ENCODE measurements at places on chromosomes 2 and 18.

DNA sequence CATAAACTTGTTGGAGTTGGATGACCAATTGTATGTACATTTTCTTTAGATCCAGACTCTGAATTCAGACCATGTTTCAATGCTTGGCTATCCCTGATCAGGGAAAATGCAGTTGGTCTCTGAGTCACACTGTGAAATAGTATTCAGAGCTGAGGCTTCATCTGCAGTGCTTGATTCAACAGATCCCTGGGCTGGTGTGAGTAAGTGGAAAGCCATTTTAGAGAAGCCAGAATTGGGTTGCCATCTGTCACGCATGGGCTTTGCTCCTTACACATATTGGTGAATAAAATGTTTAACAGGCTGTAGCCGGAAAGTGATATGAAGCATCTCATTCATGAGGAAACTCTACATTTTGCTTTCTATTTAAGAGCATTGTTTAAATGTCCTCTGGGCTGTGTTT is 50.0 kb upstream of the ACYP2 start:
- peak; percentile 94 for DNase-seq

DNA sequence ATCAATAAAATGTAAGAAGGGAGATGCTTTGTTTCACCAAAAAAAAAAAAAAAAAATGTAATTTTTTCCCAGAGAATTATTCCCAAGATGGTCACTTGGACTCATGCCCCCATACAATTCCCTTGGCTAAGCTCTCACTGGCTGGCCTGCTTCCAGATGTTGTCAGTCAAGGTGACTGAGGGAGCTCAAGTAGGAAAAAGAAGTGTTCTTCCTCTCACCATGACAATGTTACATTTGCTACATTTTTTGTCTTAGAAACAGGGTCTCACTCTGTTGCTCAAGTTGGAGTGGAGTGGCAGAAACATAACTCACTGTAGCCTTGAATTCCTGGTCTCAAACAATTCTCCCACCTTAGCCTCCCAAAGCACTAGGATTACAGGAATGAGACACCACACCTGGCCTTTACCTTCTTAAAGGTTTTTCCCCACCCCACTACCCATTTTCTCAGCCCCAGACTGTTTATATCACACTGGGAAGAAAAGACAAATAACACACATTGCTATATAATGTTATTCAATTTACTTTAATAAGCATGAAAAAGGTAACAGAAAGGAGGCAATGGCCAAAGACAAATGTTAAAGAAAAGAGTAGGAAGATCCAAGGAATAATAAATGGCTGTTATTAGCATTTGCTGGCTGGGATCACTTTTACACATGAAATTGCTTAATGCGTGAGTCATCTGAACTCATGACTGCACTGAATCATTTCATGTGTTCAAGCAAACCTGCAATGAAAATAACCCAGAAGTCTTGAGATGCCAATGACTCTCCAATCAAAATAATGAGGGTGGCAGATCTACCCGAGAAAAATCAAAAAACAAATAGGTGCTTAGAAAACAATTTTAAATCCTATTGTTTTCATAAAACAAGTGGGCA is 45.2 kb downstream of the ACVR1 start:
- DNase-seq: peak; percentile 93

- peak; percentile 47 for DNase-seq
Measured at GRCh38 chr2:108586116-108586515, 51.8 kb downstream of the LIMS1 start.

DNA sequence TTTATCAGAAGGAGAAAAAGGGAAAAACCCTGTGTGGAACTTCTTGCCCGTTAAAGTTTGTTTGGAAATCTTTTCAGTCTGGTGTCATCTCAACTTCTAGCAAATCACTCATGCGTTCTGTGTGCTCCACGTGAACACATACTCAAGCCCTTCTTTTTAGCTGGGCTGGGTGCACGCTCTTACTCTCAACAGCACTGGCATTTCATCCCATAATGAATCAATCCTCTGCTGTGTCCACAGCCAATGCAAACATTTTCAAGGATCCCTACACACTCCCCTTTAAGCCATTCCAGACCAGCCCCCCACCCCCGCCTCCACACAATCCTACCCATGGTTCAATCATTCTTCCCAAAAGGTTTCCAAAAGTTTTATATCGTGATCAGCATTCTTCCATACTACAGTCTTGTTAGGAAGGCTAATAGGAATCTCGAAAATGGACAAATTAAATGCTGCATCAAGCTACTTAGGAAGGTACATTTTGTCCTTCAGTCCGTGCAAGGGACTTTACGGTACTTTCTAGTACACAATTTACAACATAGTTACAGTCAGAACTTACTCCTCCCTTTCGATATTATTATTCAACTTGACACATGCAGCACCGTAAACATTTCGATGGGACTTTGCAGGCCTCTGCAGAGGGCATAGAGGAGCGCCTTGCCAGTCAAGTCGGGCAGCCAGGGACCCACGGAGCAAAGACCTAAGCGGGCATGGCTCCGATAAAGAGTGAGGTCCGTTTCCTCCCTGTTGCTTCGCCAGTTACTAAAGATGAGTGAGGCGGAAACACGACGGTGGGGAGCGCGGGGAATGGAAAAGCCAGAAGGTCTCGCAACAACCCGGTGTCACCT is 1.4 kb downstream of the PTGR3 start:
- DNase-seq: no peak

DNA sequence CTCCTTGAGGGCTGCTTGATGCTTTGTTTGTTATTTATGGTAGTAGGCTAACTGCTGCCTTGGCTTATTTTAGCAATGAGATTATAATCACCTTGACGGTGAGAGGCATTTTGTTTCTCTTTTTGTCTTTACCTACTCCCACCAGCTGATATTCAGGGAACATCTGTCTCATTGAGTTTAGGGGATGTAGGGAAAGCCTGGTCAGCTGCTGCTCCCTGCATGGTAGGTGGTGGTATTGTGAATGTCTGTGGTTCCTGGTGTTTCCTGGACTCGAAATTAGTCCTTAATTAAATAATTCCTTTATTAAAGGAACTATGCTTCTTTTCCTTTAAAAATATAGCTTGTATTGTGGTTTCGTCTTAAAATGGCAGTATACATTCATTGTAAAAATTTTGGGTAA is 77.8 kb downstream of the ADAM23 start:
- DNase-seq: no peak

DNA sequence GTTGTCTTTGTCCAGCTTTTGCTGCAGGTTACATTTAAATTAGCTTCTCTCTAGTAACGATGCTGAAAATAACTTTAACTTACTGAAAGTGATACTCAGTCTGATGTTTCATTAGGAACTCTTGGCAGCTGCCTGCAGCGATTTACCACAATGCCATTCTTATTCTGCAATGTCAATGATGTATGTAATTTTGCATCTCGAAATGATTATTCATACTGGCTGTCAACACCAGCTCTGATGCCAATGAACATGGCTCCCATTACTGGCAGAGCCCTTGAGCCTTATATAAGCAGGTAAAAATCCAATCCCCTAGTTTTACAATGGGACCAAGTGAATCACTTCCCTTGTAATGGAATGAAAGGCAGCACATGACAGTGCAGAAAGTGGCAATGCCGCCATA is 16.3 kb upstream of the MFF start:
- peak; percentile 9 for DNase-seq

DNA sequence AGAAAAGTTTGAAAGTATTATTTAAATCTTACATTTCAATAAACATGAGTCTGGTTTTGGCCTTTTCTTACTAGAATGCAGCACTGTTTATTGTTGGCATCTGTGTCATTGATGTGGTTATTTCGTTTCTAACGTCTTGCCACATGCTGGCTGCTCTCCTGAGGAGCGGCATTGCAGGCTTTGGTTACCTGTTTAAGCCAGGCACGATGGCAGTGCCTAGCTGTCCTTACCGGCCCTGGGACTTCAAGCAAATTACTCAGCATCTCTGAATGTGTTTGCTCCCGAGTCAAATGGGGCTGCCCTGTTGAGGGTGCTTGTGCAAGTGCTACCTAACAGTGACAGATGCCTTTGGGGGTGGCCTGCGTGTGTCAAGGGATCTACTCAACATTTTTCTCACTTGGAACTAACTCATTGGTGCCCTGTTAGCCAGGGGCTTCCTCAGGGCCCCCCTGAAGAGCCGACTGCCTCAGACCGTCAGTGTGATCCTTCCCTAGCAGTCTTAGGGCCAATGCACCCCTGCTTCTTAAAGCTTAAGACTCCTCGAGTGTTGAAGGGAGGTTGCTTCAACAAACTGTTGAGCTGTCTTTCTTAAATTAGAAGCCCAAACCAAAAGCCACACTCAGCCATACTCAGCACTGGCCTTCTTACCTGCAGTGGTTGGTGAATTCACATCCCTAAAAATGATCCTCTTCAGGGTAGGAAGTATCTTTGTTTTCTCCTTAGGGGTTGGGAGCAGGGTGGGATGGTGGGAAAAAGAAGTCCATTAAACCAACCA is 151.5 kb downstream of the NCK2 start:
- no peak for DNase-seq

- no peak for DNase-seq
Measured at GRCh38 chr2:168179592-168179991, 67.8 kb downstream of the STK39 start.

DNA sequence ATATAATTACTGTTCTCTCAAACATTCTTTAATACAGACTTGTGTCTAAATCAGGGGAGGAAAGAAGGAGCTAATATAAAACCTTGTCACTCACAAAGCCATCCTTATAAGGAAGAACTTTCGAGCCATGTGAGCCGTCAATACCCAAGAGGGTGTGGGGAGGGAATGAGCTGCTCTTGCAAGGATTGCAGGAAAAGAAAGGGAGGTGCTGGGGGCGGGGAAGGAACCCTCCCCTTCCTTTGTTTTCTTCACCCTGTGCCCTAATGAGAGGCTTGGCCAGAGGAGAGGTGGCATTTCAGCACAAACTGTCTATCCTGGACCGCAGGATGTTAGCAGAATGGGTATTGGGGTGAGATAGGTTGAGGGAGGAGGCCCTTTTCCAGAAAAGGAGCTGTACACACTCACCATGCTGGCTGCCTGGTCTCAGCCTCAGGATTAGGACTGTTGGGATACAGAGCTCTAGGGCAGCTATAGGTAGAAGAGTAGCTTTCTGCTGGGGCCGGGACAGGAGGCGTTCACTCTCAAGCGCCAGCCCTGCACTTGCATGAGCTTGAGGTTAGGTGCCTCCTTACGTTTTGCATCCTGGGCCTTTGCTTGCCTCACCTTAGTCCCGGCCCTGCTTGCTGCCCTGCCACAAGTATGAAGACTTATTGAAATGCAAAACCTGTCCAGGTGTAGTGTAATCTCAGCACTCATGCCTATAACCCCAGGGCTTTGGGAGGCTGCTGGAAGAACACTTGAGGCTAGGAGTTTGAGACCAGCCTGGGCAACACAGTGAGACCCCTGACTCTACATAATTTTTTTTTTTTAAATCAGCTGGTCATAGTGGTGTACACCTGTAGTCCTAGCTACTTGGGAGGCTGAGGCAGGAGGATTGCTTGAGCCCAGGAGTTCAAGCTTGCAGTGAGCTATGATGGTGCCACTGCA is 190.5 kb downstream of the LOXHD1 start:
- peak; percentile 46 for DNase-seq

DNA sequence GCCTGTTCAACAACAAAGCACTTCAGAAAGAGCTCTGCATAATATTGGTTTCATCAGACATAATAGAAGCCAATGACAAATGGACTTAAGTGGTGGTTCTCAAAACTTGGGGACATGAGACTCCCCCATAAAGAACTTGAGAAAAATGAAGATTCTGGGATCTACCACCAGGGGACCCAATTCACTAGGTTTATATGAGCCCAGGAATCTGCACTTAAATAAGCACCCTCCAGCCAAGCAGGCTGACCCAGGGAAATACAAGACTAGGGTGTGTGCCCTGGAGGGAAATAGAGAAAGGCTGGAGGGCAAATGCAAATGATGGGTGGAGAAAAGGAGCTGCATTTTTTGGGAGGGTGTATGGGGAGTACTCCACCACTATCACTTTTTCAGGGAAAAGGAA is 52.5 kb downstream of the SATB2 start:
- DNase-seq: peak; percentile 13

DNA sequence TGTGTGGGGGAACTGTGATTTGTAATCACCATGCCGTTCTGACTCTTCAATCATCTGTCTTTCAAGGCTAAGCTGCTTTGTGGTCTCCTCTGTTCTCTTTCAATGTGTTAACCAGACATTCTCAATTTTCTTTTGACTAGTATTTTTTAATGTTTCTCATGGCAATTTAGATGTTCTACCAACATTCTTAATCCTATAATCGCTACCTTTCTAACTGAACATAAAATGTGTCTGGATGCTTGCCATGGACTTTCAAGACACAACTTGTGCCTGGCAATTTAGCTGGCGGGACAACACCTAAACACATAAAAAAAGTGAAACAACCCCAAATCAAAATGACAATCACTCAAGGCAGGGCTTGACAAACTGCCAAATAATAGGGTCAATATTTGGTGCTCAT is 135.0 kb upstream of the ACKR3 start:
- no peak for DNase-seq

- DNase-seq: peak; percentile 1
Measured at GRCh38 chr2:38875227-38875575, 533 bp downstream of the DHX57 start.

GRCh38 chr2:43105586-43106558 is 120.5 kb downstream of the ZFP36L2 start:
- peak; percentile 49 for DNase-seq

- DNase-seq: no peak
Measured at GRCh38 chr2:8307606-8308180, 374.2 kb upstream of the ID2 start.
